Dermis microvascular lymphatic vessel endothelial cell (primary cell): ENCODE measurements at places on chromosomes 2 and 18. TPM values are rescaled to one million over a fixed set of nuclear protein-coding genes. Genes with fewer than 3 reads are reported as not detected.

SERPINB13 gene
- total RNA-seq = not detected in 2 replicates

RNF144A gene
- 10.5 and 12.3 TPM in 2 replicates for total RNA-seq

PID1 gene
- total RNA-seq = 0.25 and 0.26 TPM in 2 replicates

CCT7 gene
- 347 and 408 TPM in 2 replicates for total RNA-seq

TLX2 gene
- total RNA-seq = not detected in 2 replicates

TEKT4 gene
- not detected in 2 replicates for total RNA-seq

POTEE gene
- total RNA-seq = 0.25 and 0.26 TPM in 2 replicates

COX5B gene
- 320 and 449 TPM in 2 replicates for total RNA-seq

KCNE4 gene
- total RNA-seq = under 0.01 TPM in 1 of 2 replicates, not detected in the other

- DNase-seq = peak; percentile 70
Measured at GRCh38 chr2:112483042-112483473, 1.1 kb downstream of the TTL start.

DNA sequence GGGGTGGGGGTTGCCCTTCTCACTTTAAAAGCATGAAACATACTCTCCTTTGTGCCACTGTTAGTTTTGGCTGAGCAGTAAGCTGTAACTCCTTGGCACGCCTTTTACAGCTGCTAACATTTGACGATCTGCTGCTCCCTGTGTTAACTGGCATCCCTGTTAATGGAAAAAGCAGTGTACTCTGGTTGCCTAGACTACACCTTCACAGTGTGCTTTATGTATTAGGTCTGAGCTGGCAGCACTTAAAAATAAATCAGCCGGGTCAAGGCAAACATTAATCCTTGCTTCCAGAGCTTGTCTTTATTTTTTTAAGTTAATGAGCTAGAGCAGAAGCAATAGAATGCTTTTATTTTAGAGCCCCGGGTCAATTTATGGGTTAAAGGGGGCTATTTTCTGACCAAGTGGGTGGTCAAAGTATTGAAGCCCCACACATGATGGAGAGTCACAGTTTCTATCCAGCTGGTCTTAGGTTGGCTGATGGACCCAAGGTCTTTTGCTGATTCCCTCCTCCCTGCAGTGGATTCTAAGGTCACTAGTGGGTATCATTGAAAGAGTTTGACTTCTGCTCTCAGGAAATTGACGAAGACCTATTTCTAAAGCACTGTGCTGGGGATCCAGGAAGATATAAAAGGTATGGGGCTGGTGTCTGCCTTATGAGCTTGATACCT lies 54.5 kb downstream of the CFAP221 start:
- no peak for DNase-seq

- DNase-seq = peak; percentile 36
Measured at GRCh38 chr2:159035790-159036411, 67.5 kb downstream of the TANC1 start.

- no peak for DNase-seq
Measured at GRCh38 chr2:42996528-42996927, 204.1 kb upstream of the HAAO start.

DNA sequence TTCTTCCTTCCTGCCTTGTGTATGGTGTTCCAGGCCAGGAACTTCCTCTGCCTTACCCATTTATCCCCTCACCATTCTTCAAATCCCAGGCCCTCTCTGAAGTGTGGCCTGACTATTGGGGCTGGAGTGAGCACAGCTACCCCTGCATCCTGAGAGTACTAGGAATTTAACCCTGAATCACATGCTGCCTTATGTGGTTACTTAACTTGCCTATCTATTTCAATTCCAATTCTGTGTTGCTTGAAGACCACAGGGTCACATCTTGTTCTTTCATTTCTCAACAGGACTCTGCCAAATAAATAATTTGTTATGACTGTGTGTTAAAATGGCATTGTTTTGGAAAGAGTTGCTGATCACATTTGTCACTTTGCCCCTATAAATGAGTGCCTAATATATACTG lies 108.6 kb downstream of the CERS6 start:
- DNase-seq = no peak

GRCh38 chr2:218091746-218092145 lies 22.7 kb downstream of the RUFY4 start:
- no peak for DNase-seq

- DNase-seq = no peak
Measured at GRCh38 chr2:62472312-62472711, 33.7 kb downstream of the TMEM17 start.

DNA sequence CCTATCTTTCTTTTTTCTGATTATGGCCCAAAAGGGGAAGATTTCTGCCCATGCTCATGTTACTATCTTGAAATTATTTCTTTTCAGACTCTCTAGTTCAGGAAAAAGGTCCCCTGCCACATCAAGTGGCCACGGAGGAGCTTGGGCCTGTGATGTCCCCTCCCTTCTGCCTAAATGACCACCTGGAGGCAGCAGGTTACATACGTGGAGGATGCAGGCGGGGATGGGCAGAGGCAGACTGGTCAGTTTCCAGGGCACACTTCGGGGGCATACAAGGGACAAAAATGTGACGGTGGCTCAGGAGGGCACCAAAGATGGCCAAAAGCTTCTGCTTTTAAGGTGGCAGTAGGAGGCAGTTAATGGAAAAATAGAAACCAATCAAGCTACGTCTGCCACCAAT lies 30.7 kb upstream of the STEAP3 start:
- DNase-seq = no peak

DNA sequence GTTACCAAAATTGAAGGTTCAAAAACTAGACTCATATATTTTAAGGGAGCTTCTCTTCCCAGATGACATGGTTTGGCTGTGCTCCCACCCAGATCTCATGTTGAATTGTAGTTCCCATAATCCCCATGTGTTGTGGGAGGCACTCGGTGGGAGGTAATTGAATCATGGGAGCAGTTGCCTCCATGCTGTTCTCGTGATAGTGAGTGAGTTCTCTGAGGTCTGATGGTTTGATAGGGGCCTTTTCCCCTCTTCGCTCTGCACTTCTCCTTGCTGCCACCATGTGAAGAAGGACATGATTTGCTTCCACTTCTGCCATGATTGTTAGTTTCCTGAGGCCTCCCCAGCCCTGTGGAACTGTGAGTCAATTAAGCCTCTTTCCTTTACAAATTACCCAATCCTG lies 140.1 kb downstream of the MAIP1 start:
- DNase-seq = no peak

- no peak for DNase-seq
Measured at GRCh38 chr2:62412347-62412742, 93.7 kb downstream of the TMEM17 start.

DNA sequence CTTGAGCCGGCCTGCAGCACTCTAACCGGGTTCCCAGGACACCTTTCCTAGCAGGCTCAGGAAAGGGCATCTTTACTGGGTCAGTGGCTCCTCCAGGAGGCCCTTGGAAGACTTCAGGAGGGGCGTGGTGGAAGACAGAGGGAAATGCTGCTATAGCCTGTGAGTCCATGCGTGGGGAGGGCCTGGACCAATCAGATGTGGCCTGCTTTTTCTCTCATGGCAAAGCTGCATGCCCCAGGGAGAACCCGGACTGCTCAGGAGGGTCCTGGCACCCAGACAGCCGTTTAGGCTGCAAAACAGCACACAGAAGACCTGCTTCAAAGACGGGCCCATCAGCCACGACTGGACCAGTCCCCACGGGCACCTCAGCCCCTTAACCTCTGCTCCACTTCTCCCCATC lies 84.4 kb downstream of the EIPR1 start:
- DNase-seq = no peak

DNA sequence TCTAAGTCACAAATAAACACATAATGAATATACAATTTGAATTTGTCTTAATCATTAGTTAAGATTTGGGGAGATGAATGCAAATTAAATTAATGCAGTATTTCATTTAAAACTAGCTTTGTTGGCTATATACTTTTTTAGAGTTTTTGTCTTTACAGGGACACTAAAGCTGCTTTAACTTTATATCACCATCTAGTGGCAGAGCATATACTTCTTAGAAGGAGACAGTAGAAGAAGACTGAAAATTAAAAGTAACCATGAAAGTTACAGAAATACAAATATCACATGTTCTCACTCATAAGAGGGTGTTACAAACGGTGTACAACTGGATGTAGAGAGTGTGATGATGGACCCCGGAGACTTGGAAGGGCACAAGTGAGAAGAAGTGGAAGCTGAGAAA lies 268.3 kb upstream of the NETO1 start:
- no peak for DNase-seq

DNA sequence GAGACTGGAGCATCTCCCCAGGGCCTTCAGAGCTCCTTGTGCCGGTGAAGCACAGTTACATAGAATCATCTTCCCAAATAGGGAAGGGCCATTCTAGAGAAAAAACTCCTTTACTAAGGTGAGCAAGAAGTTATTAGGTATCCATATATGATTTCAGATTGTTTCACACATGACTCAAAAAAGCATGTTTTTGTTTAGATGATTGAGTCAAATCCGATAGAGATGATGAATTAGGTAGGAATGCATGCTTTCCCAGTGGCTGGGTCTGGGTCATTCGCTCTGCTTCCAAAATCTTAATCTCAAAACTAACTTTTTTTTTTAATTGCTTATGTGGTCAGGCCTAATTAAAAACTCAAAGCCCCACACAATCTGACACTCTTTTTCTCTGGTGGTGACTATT lies 3.8 kb downstream of the NT5C1B start:
- DNase-seq = no peak

DNA sequence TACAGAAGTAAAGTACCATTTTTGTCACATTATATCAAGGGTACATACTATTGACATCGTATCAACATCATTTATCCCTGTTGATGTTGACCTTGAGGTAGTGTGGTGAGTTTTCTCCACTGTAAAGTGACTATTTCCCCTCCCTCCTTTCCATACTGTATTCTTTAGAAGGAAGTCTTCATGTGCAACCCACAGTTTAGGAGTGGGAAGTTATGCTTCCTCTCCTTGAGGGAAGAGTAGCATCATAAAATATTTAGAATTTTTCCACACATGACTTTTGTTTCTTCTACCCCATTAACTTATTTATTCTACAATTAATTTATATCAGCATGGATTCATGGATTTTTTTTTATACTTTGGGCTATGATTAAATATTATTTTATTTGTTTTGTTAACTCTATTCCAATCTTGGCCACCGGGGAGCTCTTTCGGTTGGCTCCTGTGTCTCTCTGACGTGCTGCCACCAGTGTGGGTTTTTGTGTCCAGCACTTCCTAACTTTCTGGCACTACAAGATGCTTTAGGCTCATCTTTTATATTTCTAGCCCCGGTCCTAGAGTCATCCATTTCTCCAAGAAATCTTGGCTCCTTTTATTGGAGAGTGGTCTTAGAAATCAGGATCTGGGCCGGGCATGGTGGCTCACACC lies 19.0 kb downstream of the AQP12B start:
- DNase-seq = no peak

GRCh38 chr2:169734169-169734847 lies 676 bp downstream of the KLHL23 start:
- DNase-seq = peak; percentile 29

GRCh38 chr18:75915941-75916623 lies 488.6 kb upstream of the SMIM21 start:
- DNase-seq = no peak

- no peak for DNase-seq
Measured at GRCh38 chr2:129585760-129586159, 393.7 kb upstream of the RAB6C start.

DNA sequence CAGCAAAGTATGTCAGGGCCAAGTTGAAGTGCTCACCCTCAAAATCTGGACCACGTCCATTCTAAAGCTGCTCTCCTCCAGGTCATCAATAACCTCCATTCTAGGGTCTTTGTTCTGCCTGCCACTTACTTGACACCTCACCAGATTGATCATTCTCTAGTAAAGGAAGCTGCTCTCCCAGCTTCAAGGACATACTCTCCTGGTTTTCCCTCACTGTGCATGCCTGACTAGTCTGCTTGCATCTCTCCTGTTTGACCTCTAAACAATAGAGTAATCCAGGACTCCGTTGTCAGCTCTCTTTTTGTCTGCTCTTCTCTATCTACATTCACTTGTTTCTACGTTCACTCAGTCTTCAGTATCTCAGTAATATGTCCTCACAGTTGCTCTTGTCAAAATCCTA lies 59.1 kb downstream of the FRZB start:
- DNase-seq = no peak

- no peak for DNase-seq
Measured at GRCh38 chr18:44916429-44917207, 235.9 kb downstream of the SETBP1 start.

GRCh38 chr2:65397122-65397521 lies 35.3 kb downstream of the SPRED2 start:
- no peak for DNase-seq

DNA sequence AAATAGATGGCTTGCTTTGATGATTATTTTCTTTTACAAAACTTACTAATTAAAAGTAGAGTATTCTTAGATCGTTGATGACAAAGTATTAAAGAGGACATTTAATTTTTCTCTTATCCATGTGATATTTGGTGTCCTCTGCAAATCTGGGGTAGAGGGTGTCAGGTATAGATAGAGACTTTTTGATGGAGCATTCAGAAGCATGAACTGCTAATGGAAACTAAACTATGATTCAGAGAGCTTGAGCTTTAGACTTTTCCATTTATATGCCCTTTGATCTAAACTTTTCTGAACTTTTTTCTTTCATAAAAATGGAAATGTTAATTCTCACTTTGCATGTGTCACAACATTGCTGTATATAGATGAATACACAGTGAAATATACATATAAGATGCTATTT lies 619.7 kb downstream of the PLCL1 start:
- DNase-seq = no peak

- no peak for DNase-seq
Measured at GRCh38 chr2:48221846-48222516, 308.0 kb upstream of the STON1 start.

DNA sequence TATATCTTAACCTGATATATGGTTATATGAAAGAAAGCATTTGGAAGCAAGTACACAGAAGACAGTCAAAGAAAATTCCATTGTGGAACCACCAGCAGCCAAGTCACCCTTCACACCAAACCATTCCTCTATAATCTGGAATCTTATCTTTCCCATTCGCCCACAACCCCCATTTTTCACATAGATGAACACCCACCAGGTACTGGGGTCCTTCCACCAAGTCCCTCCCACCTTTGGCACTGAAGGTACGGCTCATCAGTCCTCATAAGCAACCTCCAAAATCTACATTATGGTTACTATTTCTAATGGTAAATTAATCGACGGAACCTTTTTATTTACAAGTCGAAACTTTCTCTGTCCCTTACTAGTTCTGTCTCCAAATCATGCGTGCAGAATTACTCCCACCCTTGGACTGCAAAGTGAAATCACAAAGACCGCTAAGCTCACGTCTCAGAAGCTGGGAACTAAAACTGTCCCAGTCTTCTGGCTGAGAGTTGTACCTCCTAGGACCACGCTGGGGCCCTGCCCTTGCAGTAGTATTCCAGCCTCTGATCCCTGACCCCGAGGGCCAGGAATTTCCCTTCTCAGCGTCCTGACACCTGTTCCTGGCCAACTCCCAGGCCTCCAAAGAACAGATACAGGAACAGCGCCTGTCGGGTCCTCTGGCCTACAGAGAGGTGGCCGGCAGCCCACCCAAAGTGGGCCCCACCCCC lies 702 bp downstream of the OLA1 start:
- DNase-seq = peak; percentile 45
